A172 (cell line): ENCODE measurements at places on chromosomes 3 and 15. TPM values are rescaled to one million over a fixed set of nuclear protein-coding genes. Genes with fewer than 3 reads are reported as not detected.

Gene CHRNA3
- 0.02 and 0.14 TPM in 2 replicates for total RNA-seq

DNA sequence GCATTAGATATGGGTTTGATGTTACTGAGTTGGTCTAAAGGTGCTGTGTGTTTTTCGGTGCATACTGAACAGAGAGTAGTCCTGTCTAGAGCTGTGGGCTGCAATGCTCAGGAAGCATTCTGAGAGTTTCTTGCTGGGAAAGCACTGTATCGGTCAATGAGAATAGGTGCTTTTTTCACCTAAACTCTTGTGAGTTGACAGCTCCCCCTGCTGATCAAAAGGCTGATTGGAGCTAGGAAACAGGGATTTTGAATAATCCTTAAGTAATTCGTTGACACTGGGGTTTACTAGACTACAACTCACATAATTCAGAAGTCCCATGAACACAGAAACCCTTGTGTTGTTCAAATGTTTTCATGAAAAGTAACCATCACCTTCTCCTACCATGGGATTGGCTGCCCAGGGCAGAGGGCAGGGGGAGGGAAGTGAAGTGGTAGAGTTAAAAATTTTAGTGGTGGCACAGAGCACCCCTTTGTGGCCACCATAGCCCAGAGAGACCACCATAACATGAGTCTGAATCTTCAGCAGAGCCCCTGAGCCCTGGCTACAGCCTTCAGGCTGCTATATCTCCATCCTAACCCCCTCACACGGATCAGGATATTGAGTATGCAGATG is 13.0 kb upstream of the MANF start:
- DNase-seq = peak; percentile 56

Gene GOLGA8M
- 0.79 TPM in 1 of 2 replicates, not detected in the other for total RNA-seq

DNA sequence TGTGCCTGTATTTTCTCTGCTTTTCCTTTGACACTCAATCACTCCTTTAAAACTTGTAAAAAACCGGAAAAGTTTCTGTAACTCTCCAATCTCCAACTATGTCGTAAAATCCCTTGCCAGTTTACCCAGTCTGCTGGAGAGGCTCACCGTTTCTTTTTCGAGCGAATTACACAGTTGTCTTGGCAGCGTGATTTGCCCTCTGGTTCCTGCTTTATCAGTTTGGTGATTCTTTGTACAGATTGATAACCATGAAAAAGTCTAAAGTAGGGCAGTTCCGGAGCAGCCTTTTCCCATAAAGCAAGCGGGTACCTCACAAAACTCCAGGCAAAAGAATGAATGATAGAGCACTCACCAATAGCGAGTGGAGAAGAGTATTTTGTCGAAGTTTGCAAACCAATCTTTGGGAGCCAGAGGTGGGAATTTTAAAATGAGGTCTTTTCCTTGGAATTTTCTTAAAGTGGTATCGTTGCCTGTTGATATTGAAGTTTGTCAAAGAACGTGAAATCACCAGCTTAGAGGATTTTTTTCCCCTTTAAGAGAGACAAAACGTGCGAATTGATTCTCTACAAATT is at the start of gene TTC23:
TSS of gene TTC23 (minus strand) at position 312 of the 572 bp plus-strand sequence. CDS start 20,869 bp downstream, outside the sequence.
- DNase-seq = peak; percentile 82

Gene SUCNR1
- 506 and 549 TPM in 2 replicates for total RNA-seq

GRCh38 chr15:57079931-57080620 is 161.6 kb downstream of the TCF12 start:
- DNase-seq = no peak

Gene USP8
- 52.4 and 53.2 TPM in 2 replicates for total RNA-seq

DNA sequence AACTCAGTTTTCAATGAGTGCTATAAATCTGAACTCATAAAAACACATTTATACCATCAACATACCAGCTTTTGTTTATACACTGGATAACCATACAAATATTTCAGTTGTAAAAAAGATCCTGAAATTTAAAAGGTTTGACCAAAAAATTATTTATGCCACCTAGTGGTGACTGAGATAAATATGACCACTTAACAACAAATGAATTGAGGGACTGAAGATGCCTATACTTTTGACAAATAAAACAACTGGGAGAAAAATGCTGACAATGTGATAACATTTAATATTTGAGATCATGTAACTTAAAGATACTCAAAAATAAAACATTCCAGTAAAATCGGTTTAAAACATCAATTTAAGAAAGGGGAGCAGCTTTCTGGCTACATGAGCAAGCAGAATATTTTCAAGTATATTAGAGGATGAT is 30.4 kb downstream of the ATG3 start:
- DNase-seq = peak; percentile 13

- DNase-seq = no peak
These were observed 35.8 kb downstream of the CTNNB1 start for GRCh38 chr3:41234823-41235721.

DNA sequence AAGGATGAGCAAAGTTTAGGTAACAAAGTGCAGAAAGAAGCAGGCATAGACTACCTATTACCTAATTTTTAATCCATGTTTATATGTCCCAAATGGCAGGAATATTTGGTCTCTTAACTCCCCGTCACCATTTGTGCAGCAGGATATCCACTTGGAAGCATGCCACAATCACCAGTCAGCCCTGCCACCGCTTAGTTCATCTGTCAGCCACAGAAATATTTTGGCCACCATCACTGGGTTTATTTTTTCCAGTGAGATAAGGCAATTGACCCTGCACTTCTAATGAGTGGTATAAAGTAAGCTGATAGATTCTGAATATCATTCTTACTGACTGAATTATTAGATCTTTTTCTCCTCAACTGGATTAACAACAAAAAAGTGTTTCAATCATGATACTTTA is 152.9 kb upstream of the SOX2 start:
- DNase-seq = peak; percentile 17

Gene MOBP
- not detected in 2 replicates for total RNA-seq

DNA sequence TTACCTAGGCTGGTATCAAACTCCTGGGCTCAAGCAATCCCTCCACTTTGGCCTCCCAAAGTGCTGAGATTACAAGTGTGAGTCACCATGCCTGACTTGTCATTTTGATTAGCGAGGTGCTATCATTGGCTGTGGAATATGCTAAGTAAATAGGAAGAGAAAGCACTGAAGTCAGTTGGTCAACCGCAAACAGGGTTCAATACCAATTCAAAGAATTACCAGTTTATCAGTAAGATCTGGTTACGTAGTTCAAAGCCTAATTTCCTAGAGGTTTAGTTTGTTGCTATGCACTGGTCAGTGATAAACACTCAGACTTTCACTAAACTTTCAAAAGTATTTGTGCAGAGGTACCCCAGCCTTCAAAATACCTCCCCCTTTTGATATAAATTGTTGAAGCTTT is 29.5 kb downstream of the GLB1 start:
- peak; percentile 76 for DNase-seq

GRCh38 chr15:75817138-75817935 is 25.9 kb upstream of the UBE2Q2 start:
- DNase-seq = peak; percentile 34

GRCh38 chr3:55978953-55979352 is 489.3 kb downstream of the ERC2 start:
- no peak for DNase-seq

Gene ZNF501
- not detected in 2 replicates for total RNA-seq

- DNase-seq = no peak
These were observed 33.5 kb downstream of the SLCO2A1 start for GRCh38 chr3:133996251-133996661.

- no peak for DNase-seq
These were observed 26.6 kb upstream of the TAFA4 start for GRCh38 chr3:68958932-68959331.

DNA sequence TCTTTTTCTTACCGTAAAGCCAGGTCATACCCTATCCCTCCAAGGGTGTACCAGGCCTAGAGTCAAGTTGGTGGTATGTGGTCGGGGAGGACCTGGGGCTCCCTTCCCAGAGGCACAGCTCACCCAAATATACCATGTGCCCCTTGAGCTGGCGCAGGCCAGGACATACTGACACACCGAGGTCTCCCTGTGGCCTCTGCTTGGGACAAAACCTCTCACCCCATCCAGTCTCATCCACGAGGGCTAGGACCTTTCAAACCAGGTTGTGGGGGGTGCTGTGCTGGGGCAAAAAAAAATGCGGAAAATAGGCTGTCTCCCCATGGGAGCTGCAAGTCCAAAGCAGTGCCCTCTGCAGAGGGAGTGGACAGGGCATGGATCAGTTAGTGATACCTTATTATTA is 22.8 kb downstream of the PTH1R start:
- DNase-seq = no peak

Gene SLC28A2
- not detected in 2 replicates for total RNA-seq
